Fibroblast of the aortic adventitia (primary cell): ENCODE measurements at places on chromosomes 16 and 17. TPM values are rescaled to one million over a fixed set of nuclear protein-coding genes. Genes with fewer than 3 reads are reported as not detected.

TEKT1 gene
- not detected in 2 replicates for total RNA-seq

MT3 gene
- total RNA-seq = not detected in 2 replicates

CCDC137 gene
- total RNA-seq = 7.0 and 12.0 TPM in 2 replicates

SULT1A2 gene
- 3.3 TPM in 1 of 2 replicates, not detected in the other for total RNA-seq

GP1BA gene
- not detected in 2 replicates for total RNA-seq

TMC7 gene
- 0.41 and 1.5 TPM in 2 replicates for total RNA-seq

CLEC10A gene
- not detected in 2 replicates for total RNA-seq

KIF2B gene
- total RNA-seq = not detected in 2 replicates

DNA sequence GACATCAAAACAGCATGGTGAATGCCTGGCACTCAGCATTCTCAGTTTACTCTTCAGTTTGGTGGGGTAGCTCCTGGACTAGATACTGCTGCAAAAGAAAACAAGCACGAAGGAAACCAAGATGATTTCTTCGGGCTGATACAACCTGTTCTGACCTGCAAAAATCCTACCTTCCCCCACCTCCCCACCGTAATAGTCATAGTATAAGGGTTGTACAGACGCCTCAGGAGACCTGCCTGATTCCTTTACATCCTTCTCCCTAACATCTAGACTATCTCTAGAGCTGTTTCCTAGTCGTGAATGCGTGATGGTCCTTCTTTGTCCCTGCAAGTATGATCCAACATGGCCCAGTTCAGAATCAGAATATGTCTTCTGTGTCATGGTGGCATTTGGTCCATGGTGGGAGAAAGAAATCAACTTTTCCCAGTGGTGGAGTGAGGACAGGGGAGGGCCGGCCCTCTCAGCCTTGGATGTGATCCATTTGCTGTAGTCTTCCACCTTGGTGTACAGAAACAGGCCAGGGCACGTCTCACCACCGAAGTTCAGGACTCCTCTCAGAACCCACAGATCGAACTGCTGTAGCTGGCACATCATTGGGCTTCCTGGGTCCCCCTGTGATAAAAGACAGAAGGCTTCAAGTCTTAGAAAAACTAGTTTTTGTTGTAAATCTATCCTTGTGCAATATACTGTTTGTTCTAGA, 14.5 kb downstream of the PRSS54 start:
- DNase-seq = no peak

- DNase-seq = no peak
Observed at GRCh38 chr16:2719328-2720063, 528 bp downstream of the PRSS27 start.

DNA sequence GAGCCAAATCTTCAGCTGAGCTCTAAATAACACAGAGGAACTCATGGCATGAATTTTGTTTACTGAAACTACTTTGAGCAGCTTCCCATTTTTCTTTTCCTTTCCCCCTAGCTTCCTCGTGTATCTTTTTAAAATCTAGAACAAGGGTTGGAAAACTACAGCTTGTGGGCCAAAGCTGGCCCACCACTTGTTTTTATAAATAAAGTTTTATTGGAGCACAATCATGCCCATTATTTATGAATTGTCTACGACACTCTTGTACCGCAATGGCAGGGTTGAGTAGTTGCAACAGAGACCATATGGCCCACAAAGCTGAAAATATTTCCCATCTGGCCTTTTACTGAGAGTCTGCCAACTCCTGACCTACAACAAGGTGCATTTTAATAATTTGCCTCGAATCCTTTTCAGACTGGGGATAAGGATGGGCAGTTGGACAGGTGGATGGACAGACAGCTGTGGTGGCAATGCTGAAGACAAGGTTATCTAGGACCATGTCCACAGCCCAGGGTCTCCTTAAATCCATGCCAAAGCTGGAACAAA, 87.7 kb downstream of the RMI2 start:
- DNase-seq = no peak

- DNase-seq = no peak
Observed at GRCh38 chr16:66295213-66295612, 71.3 kb upstream of the CDH5 start.

GRCh38 chr16:515175-515938, 12.2 kb upstream of the CAPN15 start:
- DNase-seq = no peak

- DNase-seq = no peak
Observed at GRCh38 chr17:42913522-42913921, 12.9 kb downstream of the G6PC1 start.

DNA sequence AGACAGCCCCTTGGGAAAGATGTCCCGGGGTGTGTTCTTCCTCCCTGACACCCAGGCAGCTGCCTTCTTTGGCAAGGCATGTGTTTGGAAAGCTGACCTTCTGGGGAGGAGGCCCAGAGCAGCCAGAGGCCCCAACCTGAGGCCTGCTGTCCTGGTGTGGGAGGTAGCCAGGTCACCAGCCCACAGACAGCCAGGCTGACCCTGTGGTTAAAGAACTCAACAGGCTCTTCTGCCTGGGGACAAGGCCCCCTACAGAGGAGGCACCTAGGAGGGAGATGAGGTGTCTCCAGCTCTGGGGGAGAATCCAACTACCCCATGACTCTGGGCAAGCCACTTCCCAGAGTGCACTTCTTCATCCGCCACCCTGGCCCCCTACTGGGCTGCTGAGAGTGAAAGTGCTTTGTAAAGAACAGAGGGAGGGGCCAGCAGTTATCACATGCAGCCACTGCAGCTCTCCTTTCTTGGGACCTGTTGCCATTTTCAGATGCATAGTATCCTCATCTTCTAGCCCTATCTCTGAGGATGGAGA, 13.1 kb upstream of the SREBF1 start:
- peak; percentile 51 for DNase-seq

GRCh38 chr16:50500171-50500874, 47.9 kb upstream of the NKD1 start:
- DNase-seq = no peak

- DNase-seq = no peak
Observed at GRCh38 chr16:58234831-58235595, 37.1 kb upstream of the CSNK2A2 start.

DNA sequence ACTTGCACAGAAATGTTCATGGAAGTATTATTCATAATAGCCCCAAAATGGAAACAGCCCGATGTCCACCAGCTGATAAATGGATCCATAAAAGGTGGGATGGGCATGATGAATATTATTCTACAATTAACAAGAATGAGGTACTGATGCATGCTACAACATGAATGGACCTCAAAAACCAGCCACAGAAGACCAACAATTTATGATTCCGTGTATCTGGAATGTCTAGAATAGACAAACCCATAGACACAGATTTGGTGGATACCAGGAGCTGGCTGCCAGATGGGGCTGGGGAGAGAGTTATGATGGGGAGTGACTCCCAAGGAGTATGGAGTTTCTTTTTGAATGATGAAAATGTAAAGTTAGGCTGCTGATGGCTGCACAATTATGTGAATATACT, 10.8 kb upstream of the NAGLU start:
- peak; percentile 66 for DNase-seq

GRCh38 chr17:65170839-65171238, 33.7 kb downstream of the RGS9 start:
- peak; percentile 37 for DNase-seq

- DNase-seq = no peak
Observed at GRCh38 chr16:84593825-84594724, 23.8 kb downstream of the COTL1 start.

DNA sequence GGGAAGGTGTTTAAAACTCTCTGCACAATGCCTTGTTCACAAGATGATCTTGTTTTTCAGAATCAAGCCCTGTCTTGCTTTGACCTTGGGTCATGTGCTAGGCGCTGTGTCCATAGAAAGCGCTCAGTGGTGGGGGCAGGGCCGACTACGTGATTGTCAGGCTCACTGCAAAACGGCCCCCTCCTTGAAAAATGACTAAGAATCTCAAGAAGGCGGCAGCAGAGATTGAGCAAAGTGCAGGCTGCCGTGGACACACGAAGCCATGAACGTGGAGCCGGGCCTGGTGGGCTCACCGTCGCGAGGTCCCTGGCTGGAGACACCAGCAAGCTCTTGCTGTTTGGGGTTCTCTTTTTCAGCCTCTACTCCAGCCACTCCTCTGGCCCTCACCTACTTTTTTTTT, 10.2 kb downstream of the ATP2C2 start:
- DNase-seq = no peak

DNA sequence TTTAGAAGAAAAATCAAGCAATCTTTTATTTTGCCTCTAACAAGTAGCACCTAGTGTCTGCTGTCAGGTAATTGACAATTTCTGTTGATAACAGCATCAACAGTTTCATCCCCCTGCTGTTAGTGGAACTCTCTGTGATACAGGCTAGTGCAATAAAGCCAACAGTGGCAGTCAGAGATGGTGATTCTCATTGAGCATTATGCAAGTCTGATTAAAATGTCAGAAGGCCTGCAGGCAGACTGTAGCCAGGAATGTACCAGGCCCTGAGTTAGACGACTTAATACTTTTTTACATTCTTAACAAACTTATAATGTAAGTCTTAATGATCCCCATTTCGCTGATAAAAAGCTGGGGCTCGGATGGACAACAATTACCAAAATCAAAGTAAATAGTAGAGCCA, 14.6 kb downstream of the CYLD start:
- DNase-seq = no peak

DNA sequence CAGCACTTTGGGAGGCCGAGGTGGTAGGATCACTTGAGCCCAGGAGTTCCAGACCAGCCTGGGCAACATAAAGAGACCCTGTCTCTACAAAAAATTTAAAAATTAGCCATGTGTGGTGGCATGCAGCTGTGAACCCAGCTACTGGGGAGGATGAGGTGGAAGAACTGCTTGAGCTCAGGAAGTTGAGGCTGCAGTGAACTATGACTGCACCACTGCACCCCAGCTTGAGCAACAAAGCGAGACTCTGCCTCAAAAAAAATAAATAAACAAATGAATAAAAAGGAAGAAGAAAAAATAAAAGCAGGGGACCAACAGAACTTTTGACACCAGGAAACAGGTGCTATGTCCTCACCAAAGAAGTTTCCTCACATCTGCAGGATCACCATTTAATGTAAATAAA, 14.2 kb downstream of the TERF2 start:
- DNase-seq = no peak

GRCh38 chr17:73151916-73152632, 12.7 kb upstream of the SSTR2 start:
- no peak for DNase-seq

DNA sequence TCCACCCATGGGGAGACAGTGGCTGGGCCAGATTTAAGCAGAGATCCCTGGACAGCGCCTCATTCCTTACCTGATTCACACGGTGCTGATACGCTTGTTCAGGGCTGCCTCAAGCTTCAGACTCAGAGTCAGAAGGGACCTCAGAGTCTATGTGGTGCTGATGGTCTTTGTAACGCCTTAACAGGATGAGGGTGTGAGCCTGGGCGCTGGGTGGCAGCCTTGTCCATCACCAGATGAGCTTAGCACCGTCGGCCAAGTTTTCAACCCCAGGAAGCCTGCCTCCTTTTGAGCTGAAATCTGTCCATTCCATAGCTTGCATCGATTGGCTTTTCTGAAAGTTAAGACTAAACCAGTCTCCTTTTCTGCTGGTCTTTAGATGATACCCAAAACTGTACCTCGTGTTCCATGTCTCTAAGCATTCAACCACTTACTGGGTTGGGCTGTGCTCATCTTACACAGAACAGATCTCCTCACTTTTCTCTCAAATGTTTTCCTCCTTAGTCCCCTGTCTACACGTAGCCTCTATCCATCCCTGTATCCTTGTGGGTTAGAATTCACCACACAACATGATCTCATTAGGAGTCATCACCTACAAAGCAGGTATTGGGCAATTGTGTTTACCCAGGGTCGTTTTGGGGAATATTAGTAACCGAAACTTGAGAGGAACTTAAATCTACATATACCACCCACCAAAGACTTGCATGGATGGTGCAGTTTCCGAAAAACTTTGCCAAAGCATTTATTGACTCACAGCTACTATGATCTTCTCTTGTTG, 573.4 kb downstream of the CDH13 start:
- DNase-seq = no peak

DNA sequence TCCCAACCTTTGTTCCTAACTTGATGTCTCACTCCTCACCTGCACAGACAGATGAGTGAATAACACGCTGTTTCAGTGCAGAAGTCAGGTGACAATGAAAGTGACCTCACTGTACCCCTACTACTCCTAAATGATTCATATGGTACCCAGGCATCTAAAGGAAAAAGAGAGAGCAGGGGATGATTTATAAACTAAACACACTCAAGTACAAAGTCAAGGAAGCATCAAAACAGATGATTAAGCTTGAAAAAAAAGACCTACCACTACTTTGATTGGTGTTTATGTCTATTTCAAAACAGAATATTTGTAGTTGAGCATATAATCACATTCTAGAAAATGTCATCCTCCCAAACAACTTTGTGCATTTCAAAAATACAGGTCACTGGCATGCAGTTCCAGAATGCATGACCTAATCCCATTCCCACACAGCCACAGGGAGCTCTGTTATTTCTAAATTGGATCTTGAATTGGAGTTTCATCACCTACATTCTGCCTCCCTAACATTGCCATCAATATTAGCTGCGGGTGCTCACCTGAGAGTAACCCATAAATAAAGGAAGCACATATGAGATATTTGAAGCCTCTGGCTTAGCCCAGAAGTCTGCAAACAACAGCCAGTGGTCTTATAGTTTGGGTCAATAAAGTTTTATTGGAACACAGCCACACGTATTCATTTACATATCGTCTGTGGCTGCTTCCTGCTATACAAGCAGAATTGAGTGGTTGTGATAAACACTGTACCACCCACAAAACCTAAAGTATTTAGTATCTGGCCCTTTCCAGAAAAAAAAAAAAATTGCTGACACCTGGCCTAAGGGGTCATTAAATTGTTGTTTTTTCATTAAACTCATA, 14.0 kb downstream of the HS3ST3A1 start:
- peak; percentile 27 for DNase-seq

- no peak for DNase-seq
Observed at GRCh38 chr16:7086822-7087616, 245.6 kb upstream of the RBFOX1 start.

DNA sequence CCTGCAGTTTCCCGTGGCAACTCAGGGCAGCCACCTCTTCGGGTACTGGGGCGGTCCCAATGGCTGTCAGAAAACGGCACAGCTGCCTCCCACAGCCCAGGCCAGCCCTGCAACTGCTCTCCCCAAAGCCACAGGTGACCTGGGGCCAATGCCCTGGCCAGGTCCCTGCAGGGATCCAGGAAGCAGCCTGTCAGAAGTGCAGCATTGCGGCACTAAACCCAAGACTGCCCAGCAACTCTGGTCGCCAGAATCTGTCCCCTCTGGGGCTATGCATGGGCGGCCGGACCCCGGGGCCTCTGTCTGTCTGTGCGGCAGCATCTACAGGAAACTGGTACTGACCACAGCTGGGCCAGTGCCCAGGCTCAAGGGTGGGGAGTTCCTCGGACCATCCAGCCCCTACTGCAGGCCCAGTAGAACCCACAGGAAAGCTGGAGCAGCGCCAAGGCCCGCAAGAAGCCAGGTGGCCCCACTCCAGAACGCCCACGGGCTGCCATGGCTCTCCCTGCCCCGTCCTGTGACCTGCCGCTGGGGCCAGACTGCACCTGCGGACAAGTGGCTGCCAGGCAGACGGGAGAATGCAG, 5.5 kb downstream of the CYBC1 start:
- no peak for DNase-seq

GRCh38 chr16:56701534-56701933, 19.3 kb downstream of the MT1X start:
- no peak for DNase-seq

- peak; percentile 85 for DNase-seq
Observed at GRCh38 chr16:30075503-30076275, at the start of gene PPP4C. PPP4C (plus strand) TSS chr16:30075994; CDS start chr16:30076378, 384 bp downstream.

GRCh38 chr17:29442451-29442850, 52.3 kb downstream of the TAOK1 start:
- no peak for DNase-seq

- DNase-seq = peak; percentile 85
Observed at GRCh38 chr16:67884684-67885083, at the start of gene NRN1L. NRN1L (plus strand) TSS chr16:67884885; CDS start chr16:67884904, 19 bp downstream.
